ENCODE measurements at places on chromosomes 16 and 17.
A peak's percentile ranks its signal among the peaks of the same experiment; 100 is the strongest.

GRCh38 chr17:50361561-50362480, 11.2 kb downstream of the MRPL27 start:
- no peak for DNase-seq

DNA sequence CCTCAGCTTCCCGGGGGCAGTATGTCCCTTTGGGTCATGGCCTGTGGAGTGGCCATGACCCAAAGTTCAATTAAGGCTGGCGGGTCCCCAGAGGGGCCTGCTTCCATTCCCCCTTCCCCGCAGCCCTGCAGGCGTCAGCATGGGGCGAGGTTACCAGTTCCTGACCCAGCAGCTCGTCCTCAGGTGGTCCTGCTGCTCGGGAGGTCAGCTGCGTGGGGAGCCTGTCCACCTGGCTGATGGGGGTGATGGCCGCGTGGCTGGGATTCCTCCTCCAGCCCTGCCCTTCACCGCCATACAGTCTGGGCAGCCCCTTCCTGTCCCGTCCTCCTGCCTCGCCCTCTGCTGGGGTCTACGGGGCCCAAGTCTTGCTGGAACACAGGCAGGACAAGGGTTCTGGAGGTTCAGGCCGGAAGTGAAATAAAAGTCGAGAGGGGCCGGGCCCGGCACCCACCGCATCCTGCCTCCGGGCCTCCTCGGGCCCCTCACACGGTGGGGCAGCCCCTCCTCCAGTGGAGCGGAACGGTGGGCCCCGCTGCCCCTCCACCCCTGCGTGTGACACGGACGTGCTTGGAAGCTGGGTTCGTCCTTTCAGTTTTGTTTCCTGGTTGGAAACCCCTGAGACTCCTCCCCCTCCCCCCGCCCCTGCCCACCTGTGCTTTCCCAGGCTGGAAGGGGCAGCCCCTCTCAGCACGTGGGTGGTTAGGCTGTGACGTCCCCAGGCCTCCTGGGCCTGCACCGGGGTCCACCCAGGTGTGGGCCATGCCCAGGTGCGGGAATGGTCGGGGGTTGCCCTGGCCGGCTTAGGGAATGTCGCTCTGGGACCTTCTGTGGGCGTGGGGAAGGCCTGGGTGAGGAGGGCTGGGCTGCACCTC, 6.8 kb downstream of the UBALD2 start:
- no peak for DNase-seq

- DNase-seq = no peak
These were observed 78.1 kb upstream of the ZFHX3 start for GRCh38 chr16:73125850-73126524.

DNA sequence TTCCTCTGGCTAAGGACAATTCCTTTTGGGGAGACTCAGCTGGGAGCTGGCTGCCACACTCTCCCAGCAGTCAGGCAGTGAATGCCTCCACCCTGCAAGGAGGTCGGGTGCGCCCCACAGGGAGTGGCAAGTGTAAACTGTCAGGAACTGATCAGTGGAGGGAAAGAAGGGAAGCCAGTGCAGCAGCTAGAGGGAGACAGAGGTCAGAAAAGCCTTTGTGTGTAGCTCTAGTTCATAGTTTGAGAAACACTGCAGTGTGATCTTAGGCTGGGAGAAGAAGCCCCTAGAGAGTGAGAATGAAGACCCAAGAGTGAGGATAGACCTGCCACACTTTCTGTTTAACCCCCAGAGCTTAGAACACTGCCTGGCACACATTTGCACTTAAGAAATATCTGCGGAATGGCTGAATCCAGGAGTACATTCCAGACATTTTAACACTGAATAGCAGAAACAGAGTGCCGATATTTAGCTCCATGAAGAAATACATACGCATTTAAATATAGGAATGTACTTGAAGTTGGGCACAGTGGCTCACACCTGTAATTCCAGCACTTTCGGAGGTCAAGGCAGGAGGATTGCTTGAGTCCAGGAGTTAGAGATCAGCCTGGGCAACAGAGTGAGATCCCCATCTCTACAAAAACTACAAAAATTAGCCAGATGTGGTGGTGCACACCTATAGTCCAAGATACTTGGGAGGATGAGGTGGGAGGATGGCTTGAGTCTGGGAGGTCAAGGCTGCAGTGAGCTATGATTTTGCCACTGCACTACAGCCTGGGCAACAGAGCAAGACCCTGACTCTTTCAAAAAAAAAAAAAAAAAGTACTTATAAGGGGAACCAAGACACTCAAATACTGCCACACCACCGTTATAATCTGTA, 11.1 kb upstream of the SLC5A11 start:
- DNase-seq = no peak

GRCh38 chr16:11503566-11503965, 83.2 kb downstream of the LITAF start:
- no peak for DNase-seq

DNA sequence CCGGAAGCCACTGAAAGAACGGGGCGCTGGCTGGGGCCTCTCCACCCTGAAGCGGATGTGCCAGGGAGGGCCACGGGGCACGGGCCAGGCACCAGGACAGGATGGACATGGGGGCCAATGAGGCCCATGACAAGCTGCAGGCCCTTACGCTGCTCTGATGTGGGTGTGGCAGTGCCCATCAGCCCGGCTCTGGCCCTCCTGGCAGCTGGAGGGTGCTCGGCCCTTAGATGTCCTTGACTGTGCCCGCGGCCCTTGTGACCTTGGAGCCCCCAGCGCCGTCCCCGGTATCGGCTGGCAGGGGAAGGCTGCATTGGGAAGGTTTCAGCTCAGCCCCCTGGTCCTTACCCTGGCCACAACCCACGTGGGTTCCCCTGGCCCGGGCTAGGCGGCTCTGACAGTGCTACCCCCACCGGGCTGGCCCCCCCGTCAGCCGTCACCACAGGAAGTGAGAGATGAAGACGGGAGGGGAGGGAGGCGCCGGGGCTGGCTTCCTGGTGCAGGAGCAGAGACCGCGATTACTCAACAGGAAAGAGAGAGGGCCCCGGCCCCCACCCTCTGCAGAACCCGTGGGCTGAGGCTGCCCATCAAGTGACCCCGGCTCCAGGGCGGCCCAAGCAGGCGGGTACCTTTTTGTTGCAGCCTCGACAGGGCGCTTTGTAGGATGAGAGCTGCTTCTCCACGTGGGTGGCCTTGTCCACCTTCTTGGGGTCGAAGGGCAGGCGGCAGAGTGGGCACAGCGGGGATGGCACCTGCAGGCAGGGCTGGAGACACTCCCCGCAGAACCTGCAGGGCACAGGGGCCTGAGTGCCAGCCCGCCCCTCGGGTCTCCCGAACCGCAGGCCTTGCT, 5.3 kb downstream of the RNF166 start:
- no peak for DNase-seq

DNA sequence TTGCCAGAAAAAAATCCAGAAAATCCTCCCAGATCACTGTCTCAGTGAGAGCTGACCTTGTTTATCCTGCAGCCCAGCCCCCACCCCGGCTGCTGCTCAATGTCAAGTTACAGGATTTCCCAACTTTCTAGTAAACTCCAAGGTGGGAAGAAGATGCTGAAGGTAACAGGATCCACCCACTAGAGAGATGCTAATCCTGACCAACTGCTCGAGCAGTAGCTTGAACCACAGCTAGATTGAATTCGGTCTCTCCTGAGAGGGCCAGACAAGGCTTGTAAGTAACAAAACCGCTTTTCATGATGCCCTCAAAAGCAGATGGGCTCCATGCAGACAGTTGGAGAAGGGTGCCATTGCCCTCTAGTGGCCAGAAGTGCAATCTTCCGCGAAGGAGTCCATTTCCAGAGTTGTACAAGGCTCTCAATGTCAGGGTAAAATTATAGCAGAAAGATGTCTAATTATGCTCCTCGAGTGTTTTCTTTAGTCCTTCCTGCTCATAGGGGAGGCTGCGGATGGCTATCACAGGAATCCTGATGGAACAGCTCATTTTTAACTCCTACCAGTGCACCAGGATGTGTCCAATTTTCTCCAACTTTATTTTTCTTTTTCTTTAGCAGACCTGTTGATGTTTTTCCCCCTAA, 3.9 kb downstream of the CDH11 start:
- peak; percentile 65 for DNase-seq

- DNase-seq = peak; percentile 90
These were observed 140.1 kb downstream of the CCDC182 start for GRCh38 chr17:57604771-57605674.

- DNase-seq = no peak
These were observed 45.9 kb downstream of the SKAP1 start for GRCh38 chr17:48384164-48384563.

DNA sequence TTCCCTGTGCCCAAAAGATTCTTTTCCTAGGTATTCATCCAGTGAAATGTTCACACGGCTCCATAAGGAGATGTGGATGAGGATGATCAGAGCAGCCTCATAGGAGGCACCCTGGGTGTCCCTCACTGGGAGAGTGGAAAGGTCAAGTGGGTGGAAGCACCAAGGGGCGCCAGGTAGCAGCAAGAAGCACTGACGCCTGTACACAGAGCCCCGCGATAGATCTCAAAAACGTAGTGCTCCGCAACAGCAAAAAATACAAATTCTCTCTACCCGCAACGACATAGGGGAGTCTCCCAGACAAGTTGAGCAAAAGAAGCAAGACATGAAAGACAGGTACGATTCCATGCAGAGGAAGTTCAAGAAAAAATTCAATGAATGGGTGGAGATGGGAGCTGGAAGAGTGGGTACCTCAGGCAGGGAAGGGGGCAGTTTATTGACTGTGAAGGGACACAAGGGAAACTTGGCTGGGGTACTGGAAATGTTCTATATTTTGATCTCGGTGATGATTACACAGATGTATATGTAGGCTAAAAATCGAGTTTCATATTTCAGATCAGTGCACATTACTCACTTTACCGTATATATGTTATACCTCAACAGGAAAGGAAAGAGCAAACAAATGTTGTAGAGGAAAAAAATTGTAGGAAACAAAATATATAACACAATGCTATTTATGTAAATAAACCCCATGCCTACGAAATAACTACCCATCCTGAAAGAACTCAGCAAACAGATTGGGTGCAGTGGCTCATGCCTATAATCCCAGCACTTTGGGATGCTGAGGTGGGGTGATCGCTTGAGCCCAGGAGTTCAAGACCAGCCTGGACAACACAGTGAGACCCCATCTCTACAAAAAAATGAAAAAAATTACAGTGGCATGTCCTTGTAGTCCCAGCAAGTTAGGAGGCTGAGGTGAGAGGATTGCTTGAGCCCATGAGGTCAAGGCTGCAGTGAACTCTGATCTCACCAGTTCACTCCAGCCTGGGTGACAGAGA, 17.8 kb upstream of the ETV4 start:
- no peak for DNase-seq

DNA sequence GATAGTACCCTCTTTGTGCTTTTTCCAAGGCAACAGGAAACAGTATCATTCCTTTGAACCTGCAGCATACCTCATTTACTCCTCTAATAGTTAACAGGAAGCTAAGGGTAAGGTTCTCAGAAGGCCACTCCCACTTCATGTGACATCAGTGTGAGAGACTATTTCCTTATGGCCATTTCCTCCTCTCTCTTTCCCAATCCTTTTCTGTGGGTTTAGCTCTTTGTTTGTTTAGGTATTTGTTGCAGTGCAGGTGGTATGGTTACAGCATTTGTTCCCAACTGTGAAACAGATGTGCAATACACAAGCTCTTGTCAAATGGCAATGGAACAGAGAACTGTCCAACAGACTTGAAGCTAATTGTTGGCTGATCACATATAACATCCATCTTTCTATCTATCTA, 14.7 kb downstream of the TMC5 start:
- no peak for DNase-seq

DNA sequence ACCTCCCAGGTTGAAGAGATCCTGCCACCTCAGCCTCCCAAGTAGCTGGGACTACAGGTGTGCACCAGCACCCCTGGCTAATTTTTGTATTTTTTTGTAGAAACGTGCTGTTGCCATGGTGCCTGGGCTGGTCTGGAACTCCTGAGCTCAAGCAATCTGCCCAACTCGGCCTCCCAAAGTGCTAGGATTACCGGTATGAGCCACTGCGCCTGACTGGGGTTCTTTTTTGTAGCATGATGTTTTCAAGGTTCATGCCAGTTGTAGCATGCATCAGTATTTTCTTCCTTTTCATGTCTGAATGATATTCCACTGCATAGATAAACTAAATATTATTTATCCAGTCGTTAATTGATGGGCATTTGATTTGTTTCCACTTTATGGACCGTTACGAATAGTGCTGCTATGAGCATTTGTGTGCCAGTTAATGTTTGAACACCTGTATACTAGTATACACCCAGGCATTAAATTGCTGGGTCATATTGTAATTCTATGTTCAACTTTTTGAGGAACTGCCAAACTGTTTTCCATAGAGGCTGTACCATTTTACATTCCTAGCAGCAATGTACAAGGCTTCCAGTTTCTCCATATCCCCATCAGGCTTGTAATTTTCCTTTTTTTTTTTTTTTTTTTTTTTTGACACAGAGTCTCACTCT, 24.8 kb upstream of the CEP20 start:
- no peak for DNase-seq

GRCh38 chr17:77247048-77247541, 106.3 kb downstream of the SEC14L1 start:
- peak; percentile 75 for DNase-seq

GRCh38 chr17:77774182-77774581, 184.3 kb upstream of the TNRC6C start:
- DNase-seq = no peak

Data from NCI-H1092 (cell line).